GM23338 (cell line): ENCODE measurements at places on chromosomes 7 and 10. TPM values are rescaled to one million over a fixed set of nuclear protein-coding genes. Genes with fewer than 3 reads are reported as not detected.

GRCh38 chr7:50662041-50662694, 97.0 kb upstream of the DDC start:
- no peak for DNase-seq

DNA sequence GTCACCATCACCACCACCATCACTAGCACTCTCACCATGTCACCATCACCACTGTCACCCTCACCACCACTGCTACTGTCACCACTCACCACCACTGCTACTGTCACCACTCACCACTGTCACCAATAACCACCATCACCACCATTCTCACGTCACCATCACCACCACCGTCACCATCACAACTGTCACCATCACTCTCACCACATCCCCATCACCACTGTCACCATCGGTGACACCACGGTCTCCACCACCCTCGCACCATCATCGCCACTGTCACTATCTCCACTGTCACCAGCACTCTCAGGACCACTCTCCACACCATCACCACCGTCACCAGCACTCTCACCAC, 130.4 kb downstream of the MAD1L1 start:
- DNase-seq: no peak

GRCh38 chr10:13776861-13777311, 190.1 kb downstream of the PRPF18 start:
- no peak for DNase-seq

DNA sequence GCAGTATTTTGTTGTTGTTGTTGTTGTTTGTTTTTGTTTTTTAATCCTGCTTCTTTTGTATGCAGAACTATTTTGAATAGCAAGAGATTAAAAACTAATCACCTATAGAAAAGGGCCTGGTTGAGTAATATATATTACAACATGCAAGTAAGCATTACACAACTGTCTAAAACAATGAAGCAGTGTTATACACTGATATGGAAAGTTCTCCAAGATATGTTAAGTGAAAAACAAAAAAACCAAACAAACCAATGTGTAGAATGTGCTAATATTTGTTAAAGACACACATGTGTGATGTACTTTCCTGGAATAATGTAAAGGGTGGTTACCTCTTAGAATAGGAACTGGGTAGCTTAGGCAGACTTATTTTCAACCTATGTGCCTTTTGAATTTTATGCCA, 117.4 kb downstream of the ZNF365 start:
- DNase-seq: no peak

DNA sequence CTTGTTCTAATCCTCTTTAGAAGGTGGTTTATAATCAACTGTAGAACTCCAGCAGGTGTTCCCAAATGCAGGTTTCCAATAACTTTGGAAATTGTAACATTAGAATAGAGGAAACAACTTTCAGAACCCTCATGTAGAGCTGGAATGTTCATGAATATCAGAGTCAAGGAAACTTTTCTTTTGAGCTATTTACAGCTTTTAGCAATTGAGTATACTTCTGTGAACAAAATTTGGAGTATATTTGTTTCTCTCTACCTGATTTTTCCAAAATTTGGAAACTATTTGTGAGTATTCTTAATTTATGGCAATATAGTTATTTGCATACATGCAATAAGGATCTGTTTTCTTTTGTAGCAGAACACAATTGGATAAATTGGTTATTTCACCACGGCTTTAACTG, 2.8 kb upstream of the CFAP43 start:
- no peak for DNase-seq

DNA sequence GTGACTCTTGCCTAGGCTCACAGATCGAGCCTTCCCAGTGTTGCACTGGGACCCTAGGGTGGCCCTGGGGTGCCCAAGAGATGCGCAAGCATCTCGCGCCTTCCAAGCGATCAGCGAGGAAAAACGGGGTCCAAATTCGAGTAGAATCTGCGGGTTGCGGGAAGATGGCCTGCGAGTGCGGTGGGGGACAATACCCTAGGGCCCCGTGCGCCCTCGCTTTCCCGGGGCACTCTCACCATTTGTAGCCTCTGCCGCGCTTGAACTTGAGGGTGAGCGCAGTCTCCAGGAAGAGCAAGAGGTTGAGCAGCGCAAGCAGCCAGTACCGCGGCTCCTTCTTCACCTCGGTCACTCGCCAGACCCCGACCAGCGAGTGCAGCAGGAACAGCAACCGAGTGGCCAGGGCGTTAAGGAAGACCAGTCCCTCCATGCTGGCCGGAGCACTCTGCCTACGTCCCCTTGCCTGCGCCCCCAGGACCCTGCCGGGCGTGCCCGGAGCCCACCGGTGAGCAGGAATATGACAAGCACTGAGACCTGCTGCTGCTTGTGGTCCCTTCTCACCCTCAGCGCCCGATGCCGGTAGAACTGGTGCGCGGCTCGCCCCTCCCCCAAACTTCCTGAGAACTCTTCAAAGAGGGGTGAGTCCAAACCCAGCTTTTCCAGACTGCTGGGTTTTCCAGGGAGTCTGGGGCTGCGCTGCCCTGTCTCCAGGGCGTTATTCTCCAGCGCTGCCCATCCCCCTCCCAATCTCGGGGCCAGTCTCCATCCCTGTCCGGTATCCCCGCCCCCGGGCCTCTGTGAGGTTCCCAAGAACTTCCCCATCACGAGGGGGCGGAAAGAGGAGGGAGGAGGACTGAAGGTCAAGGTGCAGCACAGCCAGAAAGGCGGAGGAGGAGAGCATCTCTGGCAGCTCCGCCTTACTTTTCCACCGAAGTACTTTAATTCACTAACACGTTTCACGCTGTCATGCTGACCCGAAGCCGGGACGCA, at the start of gene TMEM26:
TMEM26 (minus strand) TSS at position 727 of the 987 bp plus-strand sequence; CDS start at position 427, 300 bp downstream.
- DNase-seq: peak; percentile 86

Gene GRM3
- 1.9 and 3.8 TPM in 2 replicates for total RNA-seq
